ENCODE measurements at places on chromosomes 6 and 20.
A peak's percentile ranks its signal among the peaks of the same experiment; 100 is the strongest.

GRCh38 chr6:11618533-11618932 lies 81.0 kb downstream of the TMEM170B start:
- DNase-seq, result no peak

DNA sequence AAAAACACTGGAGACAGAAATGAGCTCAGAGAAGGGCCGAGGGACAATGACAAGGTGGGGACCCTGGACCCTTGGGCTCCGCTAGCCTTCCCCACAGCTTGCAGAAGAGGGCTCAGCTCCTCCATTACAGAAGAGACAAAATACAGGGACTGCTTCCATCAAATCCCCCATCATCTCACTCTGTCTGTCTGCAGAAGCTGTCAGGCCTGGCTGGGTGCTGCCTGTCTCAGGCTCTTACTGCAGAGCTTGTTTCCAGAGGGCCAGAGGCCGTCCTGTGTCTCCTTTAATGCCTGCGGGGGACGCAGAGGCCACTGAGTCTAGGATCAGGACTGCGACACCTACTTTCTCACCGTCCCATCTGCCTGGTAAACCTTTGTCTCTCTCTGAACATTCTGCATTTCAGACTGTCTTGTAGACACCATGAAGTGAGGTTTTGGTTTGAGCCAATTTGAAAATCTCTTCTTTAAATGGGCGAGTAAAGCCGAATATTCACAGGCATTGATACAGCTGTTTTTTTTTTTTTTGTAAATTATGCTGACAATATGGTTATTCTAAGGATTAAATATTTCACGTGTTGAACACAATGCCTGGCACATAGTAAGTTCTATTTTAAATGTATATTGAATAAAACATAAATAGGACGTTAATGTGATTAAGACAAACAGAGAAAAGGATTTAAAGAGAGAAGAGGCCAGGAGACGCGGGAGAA lies 28.3 kb downstream of the RNASET2 start:
- no peak for DNase-seq

DNA sequence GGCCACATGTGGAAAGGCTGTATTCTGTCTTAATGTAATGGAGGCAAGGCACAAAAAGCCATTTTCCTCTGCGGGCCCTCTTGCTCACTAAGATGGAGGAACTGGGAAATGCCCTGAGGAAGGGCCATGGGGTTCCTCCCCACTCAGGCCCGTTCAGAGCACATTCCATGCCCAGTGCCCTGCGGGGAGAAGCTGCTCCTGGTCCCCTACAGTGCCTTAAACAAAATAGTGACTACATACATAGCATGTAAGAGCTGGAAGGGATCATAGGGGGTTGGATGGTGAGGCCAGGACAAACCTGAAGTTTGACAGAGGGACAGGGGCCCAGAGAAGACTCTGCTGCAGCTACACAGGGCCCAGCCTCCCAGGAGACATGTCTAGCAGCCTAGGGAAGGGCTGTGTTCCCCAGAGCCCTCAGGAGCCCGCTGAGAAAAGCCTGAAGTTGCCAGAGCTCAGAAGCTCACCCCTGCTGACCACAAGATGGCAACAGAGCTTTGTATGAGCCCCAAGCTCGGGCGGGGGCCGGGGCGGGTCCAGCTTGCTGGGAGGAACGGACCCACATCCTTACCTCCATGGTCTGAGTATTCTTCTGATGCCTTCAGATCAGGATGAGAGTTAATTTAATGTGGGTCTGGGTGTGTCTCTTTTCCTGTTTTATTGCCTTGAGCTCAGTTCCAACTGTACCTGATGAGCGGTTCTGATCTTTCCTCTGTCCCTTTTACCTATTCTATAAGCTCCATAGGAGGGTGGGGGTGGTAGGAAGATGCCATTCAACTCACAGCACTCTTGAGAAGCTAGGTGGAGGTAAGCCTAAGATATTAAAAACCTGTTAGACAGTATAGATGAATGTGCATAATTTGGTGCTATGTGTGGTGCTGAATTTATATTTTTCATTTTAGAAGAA lies 242.9 kb downstream of the CDC5L start:
- no peak for DNase-seq

DNA sequence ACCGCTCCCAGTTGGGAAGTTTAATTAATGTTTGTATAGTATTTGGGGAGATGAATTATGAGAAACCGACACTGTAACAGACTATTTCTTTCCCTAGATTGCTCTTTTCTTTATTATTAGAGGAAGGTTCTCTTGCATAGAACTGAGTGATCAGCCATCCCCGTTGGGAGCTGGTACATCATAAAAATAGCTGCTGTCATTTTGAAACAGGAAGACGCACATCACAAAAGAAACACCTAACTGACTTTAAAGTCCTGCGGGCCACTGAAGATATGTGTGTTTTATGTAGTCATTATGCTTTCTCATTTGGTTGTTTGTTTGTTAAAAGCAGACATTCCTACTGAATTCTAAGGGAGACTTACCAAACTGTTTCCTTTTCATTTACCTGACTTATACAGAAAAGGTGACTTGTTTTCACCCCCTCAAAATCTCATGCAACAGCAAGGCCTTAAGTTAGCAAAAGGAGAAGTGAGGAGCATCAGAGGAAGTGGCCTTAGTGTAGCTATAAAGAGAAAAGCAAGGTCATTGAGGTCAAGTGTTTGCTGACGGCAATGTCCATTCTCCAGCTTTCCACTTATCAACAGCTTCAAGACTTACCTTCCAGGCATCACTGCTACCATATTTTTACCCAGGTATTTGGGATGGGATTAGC lies 91.0 kb downstream of the PKHD1 start:
- no peak for DNase-seq

DNA sequence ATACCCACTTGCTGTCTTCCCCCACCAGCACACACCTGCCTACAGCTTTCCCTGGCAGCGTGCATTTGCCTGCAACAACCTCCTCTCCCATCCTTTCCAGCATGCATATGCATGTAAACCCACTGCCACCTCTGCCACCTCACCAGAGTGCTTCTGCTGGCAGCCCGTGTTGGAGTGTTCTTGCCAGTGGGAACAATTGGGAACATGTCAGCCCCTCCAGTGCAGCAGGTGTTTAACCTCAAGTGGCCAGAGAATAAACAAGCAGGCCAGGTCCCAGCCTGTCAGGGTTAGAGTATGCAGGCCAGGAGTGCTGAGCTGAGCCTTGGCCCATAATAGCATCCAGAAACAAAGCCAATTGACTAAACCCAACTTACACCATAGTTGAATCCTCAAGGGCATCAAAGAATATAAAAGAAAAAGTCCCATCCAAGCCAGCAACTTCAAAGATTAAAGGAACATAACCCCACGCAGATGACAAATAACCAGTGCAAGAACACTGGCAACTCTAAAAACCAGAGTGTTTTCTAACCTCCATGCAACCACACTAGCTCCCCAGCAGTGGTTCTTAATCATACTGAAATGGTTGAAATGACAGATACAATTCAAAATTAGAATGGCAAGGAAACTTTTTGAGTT lies 1212.1 kb upstream of the CITED2 start:
- DNase-seq, result no peak

DNA sequence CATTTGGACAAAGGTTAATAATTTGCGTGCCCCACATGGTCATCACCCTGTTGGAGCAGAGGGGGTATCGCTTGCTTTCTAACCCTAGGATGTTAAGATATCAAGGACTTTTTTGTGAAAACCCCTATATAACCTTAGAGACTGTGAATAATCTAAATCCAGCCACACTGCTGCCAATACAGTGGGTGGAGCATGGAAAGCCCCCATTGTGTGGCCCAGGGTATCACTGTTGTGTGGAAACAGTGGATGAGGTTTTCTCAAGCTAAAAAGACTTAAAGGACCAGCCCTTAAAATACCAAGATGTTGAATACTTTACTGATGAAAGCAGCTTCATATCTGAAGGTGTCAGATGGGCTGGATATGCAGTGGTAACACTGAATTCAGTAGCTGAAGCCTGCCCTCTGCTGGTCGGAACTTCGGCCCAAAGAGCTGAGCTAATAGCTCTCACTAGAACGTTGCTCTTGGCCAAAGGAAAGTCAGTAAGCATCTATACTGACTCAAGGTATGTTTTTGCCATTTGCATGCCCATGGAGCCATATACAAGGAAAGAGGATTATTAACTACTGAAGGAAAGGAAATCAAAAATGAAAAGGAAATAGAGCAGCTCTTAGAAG lies 695.2 kb downstream of the PHF3 start:
- peak; percentile 77 for DNase-seq

DNA sequence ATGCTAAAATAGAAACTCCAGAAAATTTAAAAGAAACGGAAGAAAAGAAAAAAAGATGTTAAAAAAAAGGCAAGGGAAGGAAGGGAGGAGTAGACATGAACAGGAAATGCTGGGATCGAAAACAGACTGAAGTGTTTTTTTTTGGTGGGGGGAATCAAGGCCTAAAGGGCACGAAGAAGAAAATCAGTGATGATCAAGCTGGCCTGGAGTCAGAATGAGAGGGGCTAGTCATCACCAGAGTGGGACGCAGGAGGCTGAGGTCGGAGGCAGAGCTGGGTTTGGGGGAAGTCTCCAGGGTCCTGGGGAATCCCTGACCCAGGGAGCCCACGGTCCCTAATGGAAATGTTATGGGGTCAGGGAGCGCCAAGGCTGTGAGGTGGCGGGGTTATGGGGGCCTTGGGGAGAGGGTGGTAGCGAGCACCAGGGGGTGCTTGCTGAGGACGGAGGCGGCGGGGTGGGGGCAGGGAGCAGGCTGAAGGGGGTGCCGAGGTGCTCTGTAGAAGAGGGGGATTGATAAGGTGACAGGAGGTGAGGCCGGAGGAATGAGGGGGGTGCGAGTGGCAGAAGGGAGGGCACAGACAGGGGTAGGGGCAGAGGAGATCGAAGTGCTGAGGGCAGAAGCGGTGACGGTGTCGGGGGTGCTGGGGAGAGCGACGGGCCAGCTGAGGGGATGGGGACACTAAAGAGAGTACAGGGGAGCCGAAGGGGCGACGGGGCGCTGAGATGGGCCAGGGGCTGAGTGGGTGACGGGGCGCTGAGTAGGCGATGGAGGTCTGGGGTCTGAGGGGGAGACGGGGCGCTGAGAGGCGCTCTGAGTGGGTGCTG lies 684 bp downstream of the ZNFX1 start:
- no peak for DNase-seq

DNA sequence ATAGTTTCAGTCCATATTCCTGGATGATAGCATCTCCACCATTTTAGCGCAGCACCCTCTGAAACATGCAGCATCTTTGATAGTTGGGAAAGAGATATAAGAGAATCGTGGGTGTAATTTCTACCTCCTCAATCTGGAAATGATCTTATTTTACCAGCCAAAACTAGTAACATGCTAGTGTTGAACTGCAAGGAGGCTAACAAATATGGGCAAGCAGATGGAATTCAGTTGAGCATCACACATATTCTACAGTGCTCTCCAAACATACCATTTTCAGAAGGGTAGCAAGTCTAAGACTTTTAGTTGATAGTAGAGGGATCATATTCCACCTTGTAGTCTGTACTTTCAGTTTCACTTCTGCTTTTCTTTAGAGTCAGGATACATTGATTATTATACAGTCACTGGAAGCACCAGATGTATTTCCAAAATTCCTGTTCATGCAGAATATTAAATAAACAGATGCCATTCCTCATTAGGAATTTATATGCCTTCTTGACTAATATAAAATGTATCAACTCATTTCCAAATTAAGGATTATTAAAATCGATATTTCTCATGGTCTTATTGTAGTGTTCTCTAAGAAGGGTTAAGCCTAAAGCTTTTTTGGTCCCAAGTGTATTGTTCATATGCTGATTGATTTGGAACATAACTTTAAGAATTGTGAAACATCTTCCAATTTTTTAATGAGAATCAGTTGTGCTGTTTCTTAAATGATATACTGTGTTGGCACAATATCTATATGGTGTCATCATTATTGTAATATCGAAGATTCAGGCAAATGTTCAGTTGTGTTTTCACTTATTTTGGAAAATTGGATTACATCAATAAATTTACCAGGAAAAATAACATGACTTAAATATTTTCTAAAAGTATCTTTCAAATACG lies 362.0 kb downstream of the CENPW start:
- DNase-seq, result no peak

- no peak for DNase-seq
These were observed 84.7 kb downstream of the ASXL1 start for GRCh38 chr20:32442630-32443373.

- DNase-seq, result no peak
These were observed 42.7 kb upstream of the NOX3 start for GRCh38 chr6:155498370-155498769.

DNA sequence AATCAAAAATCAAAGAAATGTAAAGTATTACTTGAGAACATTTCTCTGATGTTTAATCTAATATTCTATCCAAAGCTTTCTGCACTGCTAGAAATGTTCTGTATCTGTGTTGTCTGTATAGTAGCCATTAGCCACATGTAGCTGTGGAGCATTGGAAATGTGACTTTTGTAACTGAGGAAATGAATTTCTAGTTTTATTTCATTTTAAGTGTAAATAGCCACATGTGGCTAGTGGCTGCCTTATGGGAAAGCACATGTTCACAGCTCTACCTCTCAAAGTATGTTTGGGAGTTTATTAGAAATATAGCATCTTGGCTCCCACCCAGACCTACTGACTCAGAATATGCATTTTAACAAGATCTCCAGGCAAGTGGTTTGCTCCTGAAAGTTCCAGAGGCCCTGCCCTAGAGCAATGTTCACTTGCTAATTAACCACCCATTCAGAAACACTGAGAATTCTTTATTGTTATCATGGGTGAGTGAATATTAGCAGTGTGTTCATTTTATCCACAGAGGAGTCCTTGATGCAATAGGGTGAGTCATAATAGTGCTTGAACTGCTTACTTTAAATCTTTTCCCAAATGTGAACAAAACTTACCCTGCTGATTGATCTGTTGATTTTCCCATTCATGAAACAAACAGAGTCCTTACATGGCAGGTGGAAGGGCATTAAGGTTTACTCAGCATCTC lies 282.7 kb downstream of the PLCB1 start:
- DNase-seq, result no peak

GRCh38 chr6:27582928-27583725 lies 110.2 kb upstream of the ZNF184 start:
- no peak for DNase-seq

- no peak for DNase-seq
These were observed 455.0 kb downstream of the RFPL4B start for GRCh38 chr6:112802144-112802543.

DNA sequence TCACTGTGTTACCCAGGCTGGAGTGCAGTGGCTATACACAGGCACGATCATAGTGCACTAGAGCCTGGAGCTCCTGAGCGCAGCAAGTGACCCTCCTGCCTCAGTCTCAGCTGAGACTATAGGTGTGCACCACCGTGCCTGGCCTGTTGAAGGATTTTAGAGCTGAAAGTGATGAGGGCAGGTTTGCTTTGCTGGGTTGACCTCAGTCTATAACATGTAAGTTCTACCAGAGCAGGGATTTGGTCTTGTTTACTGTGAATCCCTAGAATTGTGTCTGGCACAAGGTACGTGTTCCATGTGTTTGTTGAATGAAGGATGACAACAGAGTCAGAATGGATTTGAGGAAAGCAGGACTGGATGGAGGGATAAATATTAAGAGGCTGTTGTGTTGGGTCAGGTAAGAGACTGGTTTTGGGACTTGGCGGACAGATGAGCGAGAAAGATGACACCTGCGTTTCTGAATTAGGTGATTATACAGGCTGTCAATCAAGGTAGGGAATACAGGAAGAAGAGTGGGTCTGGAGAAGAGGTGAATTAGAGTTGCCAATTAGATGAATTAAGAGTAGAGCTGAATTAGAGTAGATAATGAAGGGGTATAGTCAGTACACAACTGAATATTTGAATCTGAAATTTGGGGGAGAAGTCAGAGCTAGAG lies 6.5 kb downstream of the ASXL1 start:
- no peak for DNase-seq

Data from NCI-H1694 (cell line).